ENCODE measurements at places on chromosomes 2 and 18.

- no peak for DNase-seq
Observed at GRCh38 chr2:9970200-9971044, 18.9 kb downstream of the GRHL1 start.

DNA sequence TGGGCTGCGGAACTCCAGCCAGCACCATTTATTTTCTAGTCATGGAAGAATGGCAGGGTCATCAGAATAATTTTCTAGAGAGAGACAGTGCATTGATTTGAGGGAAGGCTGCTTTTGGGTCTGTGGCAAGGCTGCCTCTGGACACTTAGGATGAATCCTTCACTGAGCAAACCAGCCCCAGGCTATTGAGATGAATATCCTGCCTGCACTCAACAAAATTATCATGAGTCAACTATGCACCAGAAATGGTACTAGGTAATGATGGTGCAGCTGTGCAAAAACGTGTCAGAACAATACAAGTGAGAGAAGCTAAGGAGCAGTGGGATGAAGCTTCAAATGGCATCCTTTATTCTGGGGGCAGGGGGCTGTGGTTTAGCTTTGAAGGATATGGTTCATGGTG is 115.8 kb downstream of the SPHKAP start:
- DNase-seq: no peak

- no peak for DNase-seq
Observed at GRCh38 chr18:79217979-79218604, 148.9 kb downstream of the ATP9B start.

- no peak for DNase-seq
Observed at GRCh38 chr2:45614330-45614729, 3.3 kb upstream of the SRBD1 start.

Data from activated naive CD4-positive, alpha-beta T cell (primary cell).